ENCODE measurements at places on chromosomes 3 and 15.

DNA sequence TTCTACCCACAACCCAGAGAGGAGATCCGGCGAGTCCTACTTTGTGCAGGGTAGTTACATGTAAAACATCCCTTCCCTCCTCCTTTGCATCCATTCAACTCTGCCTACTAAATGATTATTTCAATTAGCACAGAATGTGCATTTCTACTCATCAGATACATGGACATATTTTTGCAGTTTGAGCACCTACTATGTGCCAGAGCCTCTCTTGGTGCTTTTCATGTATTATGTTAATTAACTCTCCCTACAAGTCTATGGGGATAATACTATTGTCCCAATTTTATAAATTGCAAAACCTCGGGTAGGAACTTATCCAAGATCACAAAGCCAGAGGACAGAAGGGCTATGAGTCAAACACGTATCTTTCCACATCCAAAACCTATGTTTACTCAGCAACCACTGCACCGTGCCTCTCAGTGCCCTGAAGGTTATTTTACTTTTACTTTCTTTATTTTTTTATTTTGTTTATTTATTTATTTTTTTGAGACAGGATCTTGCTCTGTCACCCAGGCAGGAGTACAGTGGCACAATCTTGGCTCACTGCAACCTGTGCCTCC, 432.8 kb downstream of the MAGI1 start:
- no peak for DNase-seq

DNA sequence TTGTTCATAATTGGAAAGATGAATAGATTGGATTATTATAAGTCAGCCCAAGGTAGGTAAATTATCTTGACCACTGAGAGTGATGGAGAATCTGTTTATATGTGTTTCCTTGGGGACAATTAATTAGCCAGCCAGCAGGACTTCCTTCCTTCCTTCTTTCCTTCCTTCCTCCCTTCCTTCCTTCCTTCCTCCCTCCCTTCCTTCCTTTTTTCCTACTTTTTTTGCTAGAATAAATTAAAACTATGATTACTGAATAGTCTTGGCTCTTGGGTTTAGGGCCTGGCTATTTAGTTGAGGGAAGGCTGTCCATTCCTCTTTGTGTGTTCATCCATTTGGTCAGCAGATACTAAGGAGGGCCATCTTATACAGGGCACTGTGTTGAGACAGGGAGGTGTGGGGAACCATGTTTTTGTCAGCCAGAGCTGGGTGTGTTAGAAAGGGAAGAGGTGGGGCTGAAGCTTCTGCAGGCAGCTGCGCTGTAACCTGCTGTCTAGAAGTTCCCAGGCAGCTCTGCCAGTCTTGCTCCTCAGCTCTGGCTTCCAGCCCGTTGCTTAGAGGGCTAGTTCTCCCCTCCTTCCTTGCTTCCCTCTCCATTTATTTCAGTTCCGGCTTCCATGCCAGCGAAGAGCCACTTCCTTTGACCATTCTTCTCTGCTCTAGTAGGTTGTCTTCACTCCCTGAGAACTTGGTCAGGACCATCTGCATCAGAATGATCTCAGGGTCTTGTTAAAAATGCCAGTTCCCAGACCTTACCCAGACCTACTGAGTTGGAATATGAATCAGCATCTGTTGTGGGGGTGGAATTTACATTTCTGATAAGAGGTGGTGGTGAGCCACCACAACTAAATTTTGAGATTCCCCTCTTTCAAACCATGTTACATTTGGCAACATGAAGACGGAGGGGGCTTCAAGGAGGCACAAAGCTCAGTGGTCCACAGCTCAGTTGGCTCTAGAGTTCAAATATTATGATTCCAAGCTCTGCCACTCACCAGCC, 113.9 kb downstream of the DGKG start:
- no peak for DNase-seq

DNA sequence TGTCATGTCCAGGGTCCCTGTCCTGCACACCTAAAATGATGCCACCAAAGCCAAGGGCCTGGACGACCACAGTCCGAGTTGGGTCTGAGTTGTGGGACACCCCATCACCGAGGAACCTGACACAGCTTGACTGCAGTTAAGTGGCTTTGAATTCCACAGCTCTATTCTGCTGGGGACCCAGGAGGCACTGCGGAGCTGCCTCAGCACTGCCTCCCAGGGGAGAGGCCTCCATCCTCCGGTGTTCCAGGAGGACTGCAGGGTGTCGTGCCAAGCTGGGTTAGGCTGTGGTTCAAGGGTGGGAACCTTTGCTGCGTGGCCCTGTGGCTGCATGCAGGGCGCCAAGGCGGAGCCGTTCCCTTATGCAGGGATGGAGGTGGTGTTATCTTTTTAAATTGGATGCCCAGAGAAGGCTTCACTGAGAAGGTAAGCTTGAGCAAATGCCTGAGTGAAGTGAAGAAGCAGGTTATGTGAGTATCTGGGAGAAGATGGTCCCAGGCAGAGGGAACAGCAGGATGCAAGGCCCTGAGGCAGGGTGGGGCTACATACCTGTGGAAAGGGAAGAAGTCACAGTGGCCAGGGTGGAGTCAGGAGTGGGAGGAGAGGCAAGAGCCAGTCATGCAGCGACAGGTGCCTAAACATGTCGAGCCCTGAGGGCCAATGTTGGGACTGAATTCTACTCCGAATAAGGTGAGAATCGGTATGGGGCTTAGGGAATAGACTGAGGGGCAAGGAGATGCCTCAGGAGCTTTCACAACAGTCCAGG, 144.8 kb downstream of the TPRA1 start:
- DNase-seq: no peak

DNA sequence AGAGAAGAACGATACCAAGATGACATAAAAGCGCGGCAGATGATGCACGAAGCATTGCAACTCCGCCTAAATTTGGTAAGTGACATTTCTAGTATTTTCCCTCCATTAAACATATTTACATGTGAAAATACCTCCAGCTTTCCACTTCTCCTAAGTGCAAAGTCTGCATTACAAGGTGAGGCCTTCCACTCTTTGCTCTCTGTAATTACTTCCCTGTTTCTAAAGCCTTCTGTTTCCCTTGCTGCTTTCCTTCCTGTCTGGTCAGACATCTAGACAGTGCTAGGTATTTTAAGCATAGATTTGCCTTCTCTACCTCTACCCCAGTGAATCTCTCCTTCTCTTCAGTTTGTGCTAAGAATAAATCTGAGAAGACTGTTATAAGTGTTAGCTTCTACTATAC, 1.9 kb downstream of the P2RY12 start:
- no peak for DNase-seq

GRCh38 chr3:87006844-87007439, 16.0 kb upstream of the VGLL3 start:
- no peak for DNase-seq

DNA sequence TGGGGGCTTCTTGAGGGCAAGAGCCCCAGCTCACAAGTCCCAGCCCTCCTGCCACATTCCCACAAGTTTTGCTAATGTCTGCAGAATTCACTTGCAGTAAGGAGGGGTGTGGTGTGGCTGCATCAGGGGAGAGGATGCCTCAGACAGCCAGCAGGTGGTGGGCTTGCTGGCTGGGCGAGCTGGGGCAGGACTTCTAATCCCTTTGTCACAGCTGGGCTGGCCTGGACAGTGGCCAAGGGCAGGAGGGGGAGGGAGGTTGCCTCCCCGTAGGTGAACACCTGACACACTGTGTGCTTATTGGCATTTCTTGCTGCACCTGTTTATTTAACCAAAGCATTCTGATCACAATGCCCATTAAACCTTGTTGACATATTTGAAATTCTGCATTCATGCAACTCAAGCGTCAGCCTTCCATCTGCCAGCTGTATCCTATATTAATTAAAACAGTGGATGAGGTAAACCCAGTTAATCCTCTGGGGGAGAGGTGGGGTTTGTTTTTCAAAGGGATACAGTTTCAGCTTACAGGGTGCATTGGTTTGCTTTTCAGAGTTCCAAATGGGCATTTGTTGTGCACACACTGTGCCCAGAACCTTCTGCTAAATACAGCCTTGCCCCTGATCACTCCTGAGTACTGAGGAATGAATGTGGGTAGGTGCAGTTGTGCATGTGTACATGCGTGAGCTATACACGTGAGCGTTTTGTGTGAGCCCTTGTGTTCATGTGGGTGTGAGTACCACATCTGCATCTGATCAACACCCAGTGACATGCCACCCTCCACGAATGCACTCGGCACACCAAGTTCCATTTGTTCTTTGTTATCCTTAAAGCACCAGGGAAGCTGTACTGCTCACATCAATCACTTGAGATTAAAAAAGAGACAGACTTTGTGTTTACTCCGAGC, 268.7 kb downstream of the XXYLT1 start:
- peak; percentile 94 for DNase-seq

- no peak for DNase-seq
These were observed 53.4 kb downstream of the DUT start for GRCh38 chr15:48384616-48385015.

DNA sequence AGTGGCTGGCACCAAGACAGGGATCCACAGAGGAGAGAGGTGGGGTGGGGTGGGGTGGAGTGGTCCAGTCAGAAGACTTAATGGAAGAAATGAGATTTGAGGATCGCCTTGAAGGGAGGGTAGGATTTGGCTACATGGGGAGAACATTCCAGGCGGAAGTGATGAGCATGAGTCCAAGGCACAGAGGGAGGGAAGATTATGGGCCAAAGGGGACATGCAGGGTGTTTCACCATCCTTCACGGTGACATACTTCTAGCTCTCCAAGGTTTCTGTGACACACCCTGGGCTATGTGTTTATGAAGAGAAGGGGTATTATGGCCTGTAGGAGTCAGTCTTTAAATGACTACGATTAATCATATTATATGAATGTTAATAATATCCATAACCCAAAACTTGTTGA, 7.7 kb upstream of the FBN1 start:
- no peak for DNase-seq

GRCh38 chr3:119331661-119332060, 37.5 kb downstream of the ARHGAP31 start:
- no peak for DNase-seq

GRCh38 chr3:81005992-81006391, 755.5 kb downstream of the GBE1 start:
- DNase-seq: no peak

DNA sequence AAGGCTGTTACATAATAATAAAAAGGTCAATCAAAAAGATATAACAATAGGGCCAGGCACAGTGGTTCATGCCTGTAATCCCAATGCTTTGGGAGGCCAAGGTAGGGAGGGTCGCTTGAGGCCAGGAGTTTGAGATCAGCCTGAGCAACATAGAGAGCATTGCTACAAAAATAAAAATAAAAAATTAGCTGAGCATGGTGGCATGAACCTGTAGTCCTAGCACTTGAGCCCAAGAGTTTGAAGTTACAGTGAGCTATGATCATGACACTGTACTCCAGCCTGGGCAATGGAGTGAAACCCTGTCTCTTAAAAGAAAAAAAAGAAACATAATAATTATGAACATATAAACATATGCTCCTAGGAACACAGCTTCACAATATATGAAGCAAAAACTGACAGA, 29.3 kb downstream of the AVEN start:
- no peak for DNase-seq

DNA sequence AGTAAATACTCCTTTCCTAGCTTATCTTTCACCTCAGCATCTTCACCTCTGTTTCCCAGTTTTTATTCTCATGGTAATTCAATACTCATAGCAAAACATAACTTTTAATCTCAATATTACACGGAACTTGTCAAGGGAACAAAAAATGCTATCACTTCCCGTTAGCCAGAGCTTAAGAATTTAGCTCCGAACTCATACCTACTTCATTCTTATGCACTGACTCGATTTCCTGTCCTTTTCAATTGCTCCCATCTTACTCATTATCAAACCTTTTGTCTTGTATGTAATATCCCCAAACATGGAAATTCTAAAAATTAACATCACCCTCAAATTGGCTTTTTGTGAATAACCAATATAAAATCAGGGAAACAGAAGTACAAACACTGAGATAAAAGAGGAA, 28.2 kb downstream of the MYEF2 start:
- no peak for DNase-seq

DNA sequence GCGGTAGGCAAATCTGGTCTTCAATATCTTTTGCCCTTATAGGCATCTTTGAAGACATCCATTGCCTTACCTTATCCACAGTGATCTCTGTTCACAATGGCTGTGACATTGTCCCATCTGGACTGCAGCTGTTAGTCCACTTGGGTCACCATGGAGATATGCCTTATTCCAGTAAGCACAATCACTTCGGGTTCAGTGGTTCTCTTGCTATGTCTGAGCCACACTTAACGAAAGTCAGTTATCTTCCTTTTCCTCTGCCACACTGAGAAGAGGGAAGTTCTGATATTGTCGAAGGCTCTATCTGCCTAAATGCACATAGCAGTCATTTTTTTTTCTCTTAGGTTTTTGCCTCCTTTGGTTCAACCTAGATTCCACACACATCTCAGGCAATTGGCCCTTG, 119.0 kb upstream of the SATB1 start:
- DNase-seq: no peak

DNA sequence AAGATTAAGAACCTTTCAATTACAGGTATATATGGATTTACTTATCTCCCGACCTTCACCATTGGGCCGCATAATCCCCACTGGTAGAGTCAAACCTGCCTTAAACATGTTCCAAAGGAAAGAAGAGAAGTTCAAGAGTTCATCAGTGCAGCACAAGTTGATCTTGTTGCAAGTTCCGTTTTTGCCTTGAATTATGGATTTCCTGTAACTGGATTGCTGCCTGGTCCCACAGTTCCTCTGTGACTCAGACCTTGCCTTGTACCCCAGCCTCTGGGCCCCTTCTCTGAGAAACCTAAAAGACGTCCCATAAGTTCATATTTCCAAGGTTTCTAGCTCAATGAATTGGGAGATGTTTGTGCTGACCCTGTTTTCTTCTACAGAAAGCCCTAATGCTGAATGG, 112.5 kb upstream of the THBS1 start:
- DNase-seq: no peak

DNA sequence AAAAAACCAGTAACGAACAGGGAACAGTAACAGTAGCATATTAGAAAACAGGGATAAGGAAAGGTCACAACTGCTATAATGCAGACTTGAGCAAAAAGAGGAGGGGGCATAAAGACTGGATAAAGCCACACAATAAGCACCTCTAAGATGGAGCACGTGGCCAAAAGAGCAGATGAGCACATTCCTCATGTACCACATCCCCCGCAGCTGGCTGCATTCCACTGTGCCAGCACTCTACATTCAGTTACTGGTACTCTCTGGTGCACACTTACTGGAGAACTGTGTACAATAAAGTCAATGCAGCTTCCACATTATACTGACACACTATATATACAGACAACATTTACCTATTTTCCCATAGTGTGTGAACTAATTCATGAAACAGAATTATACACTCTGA, 64.7 kb downstream of the UBE3A start:
- DNase-seq: no peak

DNA sequence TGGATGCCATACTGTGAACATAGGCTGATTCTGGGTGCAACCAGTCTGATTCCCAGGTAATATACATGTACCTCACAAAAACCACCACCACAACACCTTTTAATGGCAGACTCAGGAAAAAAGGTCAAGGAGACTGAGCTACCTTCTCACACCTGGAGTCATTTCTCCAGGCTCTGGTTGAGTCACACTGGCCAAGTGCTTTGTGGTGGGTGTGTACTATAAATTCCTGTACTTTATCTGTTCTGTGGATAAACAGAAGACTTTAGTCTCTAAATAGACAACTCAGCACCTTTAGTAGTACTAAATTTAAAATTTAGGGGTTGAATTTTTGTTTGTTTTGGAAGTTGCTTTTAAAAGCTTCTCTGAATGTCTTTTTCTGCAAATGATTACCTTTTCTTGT, 46.7 kb downstream of the TOP2B start:
- no peak for DNase-seq

- DNase-seq: no peak
These were observed 369.4 kb downstream of the NTRK3 start for GRCh38 chr15:87887177-87887576.

Measured in NCI-H1417 treated with DMSO at 0.1 percent for 48 hours (cell line).